ENCODE measurements at places on chromosomes 2 and 18.
A peak's percentile ranks its signal among the peaks of the same experiment; 100 is the strongest.

GRCh38 chr18:58584200-58585127 lies 44.4 kb downstream of the ALPK2 start:
- DNase-seq, result no peak

DNA sequence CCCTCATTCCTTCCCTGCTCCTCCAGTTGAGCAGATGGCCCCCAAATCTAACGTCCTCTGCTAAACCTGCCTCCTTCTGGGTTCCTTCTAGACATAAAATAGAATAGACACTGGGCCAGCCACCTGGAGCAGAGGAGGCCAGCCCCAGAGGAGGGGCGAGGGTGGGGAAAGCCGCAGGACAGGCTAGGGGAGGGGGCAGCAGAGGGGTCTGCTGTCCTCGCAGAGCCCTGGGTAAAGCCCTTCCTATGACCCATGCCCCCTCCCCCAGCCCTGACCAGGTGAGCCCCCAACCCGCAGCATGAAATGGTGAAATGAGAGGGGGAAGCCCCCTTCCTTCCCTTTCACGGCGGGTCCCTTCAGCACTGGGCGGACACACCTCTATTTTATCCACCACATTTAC lies 7.8 kb downstream of the MFSD2B start:
- no peak for DNase-seq

GRCh38 chr2:61340242-61340641 lies 130.6 kb downstream of the USP34 start:
- DNase-seq, result no peak

GRCh38 chr2:40396124-40396523 lies 55.8 kb downstream of the SLC8A1 start:
- DNase-seq, result no peak

DNA sequence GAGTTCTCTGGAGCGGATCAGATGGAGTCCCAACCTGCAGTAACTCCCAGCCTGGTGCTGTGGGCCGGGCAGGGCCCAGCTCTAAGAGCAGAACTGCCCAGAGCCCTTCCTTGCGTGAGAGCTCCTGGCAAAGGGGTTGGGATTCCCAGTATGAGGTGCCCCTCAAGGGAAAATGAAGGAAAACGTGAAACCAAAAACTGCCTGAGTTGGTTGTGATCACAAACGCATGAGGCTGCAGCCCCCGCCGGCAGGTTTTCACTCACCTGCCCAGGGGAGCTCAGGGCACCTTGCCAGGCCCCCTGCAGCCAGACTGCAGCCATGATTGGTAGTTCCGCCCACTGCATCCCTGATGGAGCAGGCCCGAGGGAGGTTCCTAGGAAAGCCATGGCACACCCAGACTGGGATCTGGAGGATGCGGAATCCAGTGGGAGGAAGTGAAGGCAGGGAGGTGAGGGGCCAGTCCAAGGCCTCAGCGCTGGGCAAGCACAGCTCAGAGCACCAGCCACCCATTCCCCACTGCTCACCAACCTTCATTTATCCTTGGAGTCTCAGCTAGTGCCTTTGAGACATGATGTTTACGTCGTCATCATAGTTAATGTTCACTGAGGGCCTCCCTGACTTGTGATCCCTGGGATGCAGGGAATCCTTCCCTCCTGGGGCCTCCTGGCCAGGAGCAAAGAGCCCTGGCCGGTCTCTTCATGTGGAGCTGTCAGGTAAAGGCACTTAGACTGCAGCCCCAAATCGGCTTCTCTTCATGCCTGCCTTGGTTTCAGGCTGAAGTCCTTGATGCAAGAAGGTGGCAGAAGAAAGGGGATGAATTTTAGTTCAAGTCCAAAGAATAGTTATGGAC lies 103.2 kb downstream of the INHBB start:
- no peak for DNase-seq

DNA sequence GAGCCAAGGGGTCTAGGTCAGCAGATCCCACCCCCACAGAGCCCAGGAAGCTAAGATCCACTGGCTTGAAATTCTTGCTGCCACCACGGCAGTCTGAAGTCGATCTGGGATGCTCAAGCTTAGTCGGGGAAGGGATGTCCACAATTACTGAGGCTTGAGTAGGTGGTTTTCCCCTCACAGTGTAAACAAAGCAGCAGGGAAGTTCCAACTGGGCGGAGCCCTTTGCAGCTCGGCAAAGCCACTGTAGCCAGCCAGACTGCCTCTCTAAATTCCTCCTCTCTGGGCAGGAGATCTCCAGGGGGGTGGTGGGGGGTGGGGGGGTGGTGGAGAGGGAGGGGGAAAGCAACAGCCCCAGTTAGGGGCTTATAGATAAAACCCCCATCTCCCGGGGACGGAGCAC lies 419.5 kb downstream of the NUP35 start:
- DNase-seq, result no peak

DNA sequence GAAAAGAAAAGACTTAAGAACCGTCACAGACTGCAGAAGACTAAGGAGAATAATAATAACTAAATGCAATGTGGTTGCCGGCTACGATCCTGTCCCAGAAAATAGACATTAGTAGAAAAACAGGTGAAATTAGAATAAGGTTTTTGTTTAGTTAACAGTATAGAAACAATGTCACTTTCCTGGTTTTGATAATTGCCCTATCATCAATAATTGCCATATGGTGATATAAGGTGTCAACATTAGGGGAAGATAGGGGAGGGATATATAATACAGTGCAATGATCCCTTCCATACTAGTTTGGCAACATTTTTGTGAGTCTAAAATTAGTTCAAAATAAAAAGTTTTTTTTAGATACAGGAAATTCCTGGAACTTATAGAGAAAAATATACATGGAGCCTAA lies 144.8 kb downstream of the SATB2 start:
- no peak for DNase-seq

DNA sequence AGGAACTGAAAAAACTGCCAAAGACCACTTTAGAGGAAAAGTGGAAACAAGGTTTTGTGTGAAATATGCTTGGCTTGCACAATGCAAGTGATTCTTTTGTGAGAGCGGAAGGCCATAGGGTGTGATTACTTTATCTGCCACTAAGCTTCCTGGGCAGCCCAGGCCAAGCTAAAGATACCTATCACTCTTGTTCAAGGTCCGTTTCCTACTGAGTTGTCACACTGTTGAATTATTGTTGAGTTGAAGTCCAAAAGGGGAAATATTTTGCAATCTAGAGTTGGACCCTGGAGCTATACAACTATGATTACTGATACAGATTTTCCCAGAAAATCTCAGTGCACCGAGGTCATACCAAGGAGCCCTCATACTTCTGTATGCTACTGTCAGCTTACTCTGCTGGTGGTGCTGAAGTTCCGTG lies 72.7 kb upstream of the CTAGE1 start:
- DNase-seq, result no peak

DNA sequence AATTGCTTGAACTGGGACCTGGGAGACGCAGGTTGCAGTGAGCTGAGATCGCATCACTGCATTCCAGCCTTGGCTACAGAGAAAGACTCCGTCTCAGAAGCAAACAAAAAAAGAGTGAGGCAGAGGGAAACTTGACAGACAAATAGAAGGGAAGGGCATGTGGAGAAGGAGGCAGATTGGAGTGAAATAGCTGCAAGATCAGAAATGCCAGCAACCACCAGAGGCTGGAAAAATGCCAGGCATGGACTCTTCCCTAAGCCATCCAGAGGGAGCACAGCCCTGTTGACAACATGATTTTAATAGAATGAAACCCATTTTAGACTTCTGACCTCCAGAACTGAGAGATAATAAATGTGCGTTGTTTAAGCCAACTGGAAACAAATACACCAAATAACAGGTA lies 447.2 kb upstream of the SPHKAP start:
- no peak for DNase-seq

- DNase-seq, result no peak
Observed at GRCh38 chr2:124824441-124824840, 799.4 kb downstream of the CNTNAP5 start.

DNA sequence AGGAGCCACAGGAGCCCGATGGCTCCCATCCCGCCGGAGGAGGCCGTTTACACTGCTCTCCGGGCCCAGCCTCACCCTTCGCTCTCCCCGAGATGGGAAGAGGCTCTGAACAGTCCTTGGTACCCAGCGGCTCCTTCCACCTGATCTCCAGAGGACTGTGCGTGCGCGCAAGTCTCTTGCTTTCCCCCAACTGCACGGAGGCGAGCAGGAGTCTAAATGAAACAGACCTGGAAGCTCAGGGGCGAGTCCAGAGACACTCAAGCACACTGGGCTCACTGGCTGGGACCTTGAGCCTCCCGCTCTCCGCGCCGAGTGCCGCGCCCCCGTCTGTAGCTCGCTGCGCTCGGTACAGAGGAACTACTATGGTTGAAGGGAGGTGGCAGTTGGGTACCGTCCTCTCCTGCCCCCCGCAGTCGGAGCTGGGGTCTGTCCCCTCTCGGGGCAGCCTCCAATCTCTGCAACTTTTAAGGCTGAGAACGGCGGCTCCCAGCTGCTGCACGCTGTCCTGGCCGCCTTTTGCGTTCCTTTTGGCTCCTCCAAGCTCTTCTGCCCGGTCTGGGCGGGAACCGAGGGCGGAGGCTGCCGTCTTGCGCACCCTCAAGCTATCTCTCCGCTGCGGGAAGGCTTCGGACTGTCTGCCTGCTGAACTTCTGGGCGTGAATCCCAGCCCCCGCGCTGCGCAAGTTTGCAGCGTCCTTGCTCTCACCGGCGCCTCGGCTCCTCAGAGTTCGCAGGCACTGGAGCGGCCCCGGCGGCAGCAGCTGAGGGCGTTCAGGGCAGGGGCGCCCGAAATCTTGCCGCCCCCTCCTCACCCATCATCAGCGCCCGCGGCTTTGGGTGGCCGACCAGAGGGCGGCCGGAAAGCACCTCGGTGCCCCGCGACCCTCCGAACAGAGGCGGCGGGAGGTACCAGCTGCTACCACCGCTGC lies 491 bp downstream of the ALK start:
- DNase-seq, result peak; percentile 9

- DNase-seq, result no peak
Observed at GRCh38 chr2:104788742-104789455, 65.0 kb upstream of the POU3F3 start.

- no peak for DNase-seq
Observed at GRCh38 chr2:109164311-109164710, 35.3 kb downstream of the SH3RF3 start.

GRCh38 chr2:54708584-54709335 lies 14.7 kb upstream of the EML6 start:
- DNase-seq, result no peak

DNA sequence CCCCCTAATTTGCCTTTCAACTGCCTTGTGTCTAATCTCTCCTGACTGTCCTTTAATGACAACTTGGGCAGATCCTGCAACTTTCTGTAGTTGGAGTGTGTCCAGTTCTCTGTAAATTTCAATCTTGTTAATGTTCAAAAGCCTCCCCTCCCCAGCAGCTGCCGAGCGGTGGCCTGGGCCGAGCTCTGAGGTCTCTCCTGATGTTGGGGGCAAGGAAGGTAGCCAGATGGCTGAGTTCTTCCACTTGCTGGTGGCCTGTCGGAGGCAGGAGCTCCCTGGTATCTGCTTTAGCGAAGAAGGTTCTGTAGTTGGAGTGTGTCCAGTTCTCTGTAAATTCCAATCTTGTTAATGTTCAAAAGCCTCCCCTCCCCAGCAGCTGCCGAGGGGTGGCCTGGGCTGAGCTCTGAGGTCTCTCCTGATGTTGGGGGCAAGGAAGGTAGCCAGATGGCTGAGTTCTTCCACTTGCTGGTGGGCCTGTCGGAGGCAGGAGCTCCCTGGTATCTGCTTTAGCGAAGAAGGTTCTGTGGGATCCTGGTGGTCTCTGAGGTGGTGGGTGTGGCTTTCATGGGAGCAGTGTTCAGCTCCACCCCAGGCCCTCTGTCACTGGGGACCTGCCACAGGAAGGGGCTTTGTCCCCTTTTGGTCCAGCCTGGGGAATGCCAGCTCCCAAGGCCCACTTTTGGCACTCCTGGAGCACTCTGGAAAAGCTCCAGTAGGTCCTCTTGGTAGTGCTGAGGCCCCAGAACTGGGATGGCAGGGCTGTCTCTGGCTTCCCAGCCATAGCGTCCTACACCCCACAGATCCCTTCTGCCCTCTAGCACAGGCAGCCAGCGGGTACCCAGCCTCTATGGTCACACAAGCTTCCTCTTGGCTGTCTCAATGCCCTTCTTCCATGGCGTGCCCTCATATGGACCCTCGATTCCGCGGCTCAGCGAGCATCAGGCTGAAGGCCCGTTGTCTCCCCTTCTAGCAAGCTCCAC lies 211.9 kb downstream of the ALPK2 start:
- no peak for DNase-seq

GRCh38 chr2:109264595-109265328 lies 135.8 kb downstream of the SH3RF3 start:
- no peak for DNase-seq

- no peak for DNase-seq
Observed at GRCh38 chr2:120452945-120453634, 107.2 kb downstream of the INHBB start.

DNA sequence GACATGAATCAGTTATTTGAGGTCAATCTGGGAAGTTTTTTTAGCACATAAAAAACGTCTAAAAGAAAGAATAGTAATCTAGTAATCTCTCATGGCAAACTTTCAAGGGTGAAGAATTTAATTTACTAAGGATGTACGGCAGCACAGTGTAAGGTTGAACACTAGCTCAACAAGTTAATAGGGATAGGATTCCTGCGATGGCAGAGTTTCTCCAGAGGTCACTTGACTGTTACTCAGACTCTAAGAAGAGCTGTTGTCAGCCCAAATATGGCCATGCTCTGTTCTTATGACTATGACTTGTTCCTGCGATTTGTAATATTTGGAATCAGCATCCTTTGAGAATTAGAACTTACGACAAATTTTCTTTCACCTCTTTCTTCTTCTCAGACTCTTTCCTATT lies 553.3 kb upstream of the TNP1 start:
- no peak for DNase-seq

DNA sequence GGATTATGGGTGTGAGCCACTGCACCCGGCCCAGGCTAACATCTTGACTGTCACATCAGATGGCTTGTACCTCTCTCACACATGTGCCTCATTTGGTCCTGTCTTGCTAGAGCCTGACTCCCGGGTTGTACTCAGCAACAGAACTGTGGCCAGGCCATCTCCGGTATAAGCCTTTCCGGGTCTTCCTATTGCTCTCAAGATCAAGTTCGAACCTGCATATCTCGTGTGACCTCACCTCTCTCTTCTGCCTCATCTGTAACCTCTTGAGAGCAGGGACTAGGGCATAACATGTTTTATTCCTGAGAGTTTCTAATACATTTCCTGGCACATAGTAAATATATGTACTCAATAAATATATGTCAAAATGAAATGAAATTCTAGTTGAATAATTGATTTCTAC lies 114.0 kb downstream of the ACAA2 start:
- no peak for DNase-seq

DNA sequence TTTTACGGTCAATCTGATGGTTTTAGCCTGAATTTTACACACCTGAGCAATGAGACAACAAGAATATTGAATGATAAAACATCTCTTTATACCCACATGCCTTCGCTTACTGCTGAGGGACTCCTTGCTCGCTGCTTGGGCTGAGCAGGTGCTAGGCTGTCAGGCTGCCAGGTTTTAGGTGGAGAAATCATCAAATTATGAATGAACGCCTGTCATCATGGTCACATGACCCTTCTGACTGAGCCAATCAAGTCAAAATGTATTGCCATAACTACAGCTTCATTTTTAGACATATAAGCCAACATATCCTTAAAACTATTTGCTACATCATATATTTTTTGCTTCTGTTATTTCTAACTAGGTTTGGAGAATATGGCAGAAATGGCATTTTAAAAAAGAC lies 274.0 kb downstream of the LNPK start:
- no peak for DNase-seq

- no peak for DNase-seq
Observed at GRCh38 chr2:23620841-23621341, 235.9 kb downstream of the KLHL29 start.
